Stimulated activated CD4-positive, alpha-beta T cell treated with anti-CD3 and anti-CD28 coated beads, Interleukin-12 subunit alpha, Interleukin-12 subunit beta, amount 100 ng/mL, for 48 hours (primary cell): ENCODE measurements at places on chromosomes 5 and 9.

GRCh38 chr9:38675831-38676230 lies 44.1 kb downstream of the FAM240B start:
- DNase-seq, result no peak

DNA sequence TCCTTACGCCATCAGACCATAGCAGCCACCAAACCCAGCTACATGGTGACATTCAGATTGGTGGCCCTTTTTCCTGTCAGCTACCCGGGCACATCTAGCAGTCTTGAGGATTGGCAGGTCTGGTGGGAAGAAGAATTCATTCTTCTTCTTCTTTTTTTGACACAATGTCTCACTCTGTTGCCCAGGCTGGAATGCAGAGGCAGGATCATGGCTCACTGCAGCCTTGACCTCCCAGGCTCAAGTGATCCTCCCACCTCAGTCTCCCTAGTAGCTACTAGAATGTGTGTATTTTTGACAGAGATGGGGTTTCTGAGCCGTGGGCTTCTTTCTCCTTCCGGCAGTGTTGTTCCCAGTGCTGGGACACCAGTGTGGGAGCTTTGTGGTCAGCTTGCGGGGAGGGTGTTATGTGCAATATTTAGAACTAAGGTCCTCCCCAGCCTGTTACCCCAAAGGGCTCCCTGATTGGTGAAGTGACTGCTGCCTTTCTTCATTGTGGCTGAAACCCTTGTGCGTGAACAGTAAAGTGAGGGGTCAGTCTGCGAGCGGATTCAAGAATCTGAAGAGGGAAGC lies 3.4 kb downstream of the NTMT1 start:
- DNase-seq, result no peak

GRCh38 chr5:26791433-26791832 lies 247.0 kb downstream of the CDH9 start:
- no peak for DNase-seq

DNA sequence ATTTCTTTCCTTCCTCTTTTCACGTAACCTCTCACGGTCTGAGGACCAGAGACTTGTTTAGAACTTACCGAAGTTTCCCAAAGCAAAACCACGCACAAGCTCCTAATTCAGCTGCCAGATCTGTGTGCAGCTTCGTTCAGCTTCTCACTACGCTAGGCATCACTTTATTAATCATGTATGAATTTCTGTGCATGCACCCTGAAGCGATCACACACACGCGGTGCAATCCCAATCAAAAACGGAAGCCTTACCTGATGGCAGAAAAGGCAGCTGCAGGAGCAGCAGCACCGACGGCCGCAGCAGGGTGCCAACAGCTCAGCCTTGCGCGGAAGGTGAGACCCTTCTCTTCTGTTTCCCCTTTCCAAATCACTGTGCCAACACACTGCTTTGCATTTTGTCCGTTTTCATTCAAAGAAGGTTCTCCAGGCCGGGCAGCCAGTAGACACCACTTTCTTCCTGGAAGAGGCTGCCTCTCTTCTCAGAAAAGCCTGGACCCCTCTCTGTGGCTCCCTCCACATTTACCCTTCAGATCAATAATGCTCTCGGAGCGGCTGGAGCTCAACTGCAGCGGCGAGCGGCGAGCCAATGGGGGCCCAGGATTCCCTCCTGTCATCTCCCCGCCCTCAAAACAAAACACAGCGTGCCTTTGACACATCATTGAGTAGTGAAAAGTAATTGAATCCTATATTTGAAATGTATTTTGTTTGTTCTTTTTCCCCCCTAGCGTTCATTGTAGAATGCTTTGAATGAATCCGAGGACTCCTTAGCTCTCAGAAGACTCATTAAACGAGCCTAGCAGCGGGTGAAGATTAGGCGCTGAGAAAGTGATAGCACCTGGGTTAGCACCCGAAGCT lies at the start of gene CDH12:
Gene CDH12, minus strand, starts transcription at position 538 of the 854 bp plus-strand sequence.
- no peak for DNase-seq

GRCh38 chr9:34896112-34896511 lies 62.0 kb upstream of the PHF24 start:
- no peak for DNase-seq

- DNase-seq, result no peak
Measured at GRCh38 chr5:156715287-156715686, 134.8 kb upstream of the PPP1R2B start.

DNA sequence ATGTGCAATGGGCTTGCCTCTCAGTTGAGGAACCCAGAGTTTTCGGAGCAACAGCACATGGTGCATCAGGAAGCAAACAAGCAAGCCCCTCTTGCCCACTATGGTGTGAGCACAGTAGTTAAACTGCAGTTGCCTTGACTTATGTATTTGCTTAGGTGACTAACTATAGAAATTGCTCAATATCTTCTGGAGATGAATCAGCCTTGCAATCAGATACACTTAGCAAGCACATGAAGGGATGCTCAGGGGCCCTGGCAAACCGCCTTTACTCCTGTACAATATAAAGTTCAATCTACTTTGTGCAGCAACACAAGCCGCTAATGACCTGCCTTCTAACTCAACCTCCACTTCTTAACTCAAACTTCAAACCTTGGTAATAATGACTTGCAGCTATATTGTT lies 581.7 kb upstream of the RIOK2 start:
- no peak for DNase-seq

DNA sequence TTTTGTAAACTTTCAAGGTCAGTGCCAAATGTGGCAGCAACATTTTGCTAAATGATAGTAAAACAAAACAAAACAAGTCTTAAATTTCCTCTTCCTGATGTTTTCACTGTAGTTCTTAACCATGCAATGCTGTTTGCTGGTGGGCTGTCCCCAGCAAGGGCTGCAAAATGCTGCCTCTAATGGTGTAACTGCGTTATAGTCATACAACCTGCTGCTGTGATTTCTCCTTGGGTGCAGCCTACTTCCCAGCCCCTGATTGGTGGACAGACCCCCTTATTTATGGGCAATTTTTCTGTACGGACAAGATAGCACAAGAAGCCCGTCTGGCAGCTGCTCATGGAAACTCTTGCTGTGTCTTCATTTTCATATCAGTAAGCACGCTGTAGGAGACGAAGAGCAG lies 26.6 kb upstream of the PIP5K1B start:
- DNase-seq, result no peak

- DNase-seq, result no peak
Measured at GRCh38 chr9:119215651-119216050, 153.6 kb downstream of the BRINP1 start.

GRCh38 chr5:76427206-76428140 lies 24.4 kb downstream of the IQGAP2 start:
- DNase-seq, result no peak

GRCh38 chr5:152314196-152314829 lies 90.8 kb downstream of the NMUR2 start:
- DNase-seq, result no peak

- DNase-seq, result no peak
Measured at GRCh38 chr5:5954275-5954598, 424.1 kb downstream of the MED10 start.

DNA sequence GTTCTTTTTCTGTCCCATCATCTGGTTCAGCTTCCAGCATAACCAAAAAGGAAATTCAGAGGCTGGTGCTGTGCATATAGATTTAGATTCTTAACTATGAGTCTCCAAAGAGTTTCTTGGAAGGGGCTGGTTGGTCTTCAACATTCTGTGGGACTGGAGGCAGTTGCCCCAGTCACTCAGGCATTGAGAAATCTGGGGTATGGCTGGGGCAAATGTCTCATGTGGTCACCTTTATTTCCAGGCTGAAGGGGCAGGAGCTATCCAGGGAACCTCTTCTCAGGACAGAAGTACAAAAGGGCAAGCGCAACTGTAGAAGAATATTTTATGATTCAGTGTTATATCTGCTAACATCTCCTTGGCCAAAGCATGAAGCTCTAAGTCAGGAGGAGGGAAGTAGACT lies 15.4 kb upstream of the TMEFF1 start:
- DNase-seq, result no peak

- no peak for DNase-seq
Measured at GRCh38 chr9:130825351-130825651, 9.8 kb upstream of the ABL1 start.

DNA sequence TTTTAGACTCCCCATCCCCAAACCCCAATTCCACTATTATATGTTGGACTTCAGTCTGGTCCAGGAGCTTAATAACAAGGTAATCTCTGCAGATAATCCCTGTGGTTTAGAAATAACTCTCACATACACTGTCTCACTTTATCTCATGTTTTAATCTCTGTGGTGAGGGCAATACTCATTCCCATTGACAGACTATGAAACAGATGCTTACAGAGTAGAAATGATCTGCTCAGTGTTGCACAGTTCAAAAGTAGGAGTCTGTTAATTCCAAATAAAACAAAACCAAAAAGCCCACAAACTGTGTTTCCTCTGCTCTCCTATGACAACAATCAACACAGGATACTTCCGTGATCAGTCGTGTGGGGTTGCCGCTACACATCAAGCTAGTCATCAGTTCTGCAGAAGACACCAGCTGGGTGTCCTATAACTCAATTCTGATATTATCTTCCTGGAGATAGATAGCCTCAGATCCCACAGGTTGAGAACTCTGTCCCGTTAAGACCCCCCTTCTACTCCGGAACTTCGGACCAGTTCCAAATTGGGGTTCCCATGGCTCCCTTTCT lies 26.3 kb upstream of the FANCC start:
- no peak for DNase-seq

GRCh38 chr5:41748631-41749030 lies 121.6 kb downstream of the OXCT1 start:
- peak; percentile 16 for DNase-seq

- DNase-seq, result no peak
Measured at GRCh38 chr5:91382530-91383026, 539 bp downstream of the ARRDC3 start.

GRCh38 chr9:33458444-33458843 lies 11.1 kb upstream of the AQP3 start:
- DNase-seq, result peak; percentile 35

DNA sequence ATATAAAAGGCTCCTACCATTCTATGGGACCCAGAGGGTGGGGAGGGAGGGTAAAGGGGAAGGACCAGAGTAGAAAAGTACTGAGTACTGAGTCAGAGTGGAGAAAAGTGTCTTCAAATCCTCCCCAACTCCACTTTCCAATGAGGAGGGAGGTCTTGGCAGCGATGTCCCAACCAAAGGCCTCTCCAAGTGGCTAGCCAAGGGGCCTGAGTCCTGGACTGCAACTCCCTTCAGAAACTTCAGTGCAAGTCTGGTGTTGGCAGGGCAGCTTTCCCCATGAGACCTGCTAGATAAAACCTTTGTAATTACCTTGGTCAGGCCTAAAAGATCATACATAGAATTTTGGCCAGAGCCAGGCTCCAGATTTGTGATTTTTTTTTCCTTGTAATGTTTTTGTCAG lies 111.3 kb upstream of the TNPO1 start:
- no peak for DNase-seq

DNA sequence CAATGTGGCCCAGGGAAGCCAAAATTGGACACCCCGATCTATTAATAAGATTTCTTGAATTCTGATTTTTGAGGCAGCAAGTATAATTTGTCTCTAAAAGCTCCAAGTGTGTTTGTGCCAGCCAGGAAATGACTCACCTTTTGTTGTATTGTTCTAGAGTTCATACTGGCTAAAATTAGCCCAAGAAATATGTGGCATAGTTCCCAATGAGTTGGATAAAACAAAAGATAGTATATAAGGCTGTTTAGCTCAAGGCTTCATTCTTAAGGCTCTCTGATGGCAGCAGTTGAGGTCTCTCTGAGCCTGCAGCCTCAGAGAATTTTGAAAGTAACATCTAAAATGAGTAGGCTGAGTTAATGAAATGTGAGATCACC lies 21.6 kb downstream of the HMGXB3 start:
- DNase-seq, result no peak

- no peak for DNase-seq
Measured at GRCh38 chr5:115941051-115941675, 21.1 kb upstream of the LVRN start.

DNA sequence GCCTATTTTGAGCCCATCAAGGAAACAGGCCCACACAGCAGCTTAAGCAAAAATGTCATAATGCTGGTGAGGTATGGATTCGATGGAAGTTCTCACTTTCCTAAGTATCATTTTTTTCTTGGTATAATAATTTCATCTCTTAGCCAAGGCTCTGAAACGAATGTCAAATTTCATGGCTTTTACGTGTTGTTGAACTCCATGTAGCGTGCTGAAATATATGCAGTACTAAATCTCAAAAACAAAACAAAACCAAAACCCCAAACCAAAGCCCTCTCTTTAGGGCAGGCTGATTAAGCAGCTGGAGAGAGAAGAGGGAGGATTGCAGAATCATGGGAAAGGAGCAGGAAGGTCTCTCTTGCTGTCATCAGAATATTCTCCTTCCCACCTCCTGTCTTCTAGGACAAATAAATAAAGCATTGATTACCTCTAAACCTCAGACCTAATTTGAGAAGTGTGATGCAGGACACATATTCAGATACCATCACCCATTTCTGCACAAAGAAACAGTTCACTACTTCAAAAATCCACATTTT lies 58.3 kb downstream of the TMEM174 start:
- DNase-seq, result no peak

DNA sequence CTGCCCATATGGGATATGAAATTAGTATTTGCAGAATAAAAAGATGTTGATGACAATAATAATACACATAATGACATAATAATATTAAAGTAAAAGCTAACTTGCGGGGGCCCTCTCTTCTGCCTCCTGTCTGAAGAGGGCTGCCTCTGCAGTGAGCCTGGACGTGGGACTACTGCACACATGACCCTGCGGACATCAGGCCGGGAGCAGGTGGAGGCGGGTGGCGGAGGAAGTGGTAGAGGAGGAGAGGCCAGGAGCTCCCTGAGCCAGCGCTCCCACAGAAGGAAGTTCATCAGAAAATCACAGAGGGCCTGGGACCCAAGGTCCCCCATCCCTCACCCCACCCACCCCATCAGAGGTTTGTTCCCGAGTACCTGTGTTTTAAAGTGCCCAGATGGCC lies 60.5 kb downstream of the ROPN1L start:
- DNase-seq, result no peak

GRCh38 chr5:15203376-15203775 lies 296.6 kb upstream of the FBXL7 start:
- no peak for DNase-seq

DNA sequence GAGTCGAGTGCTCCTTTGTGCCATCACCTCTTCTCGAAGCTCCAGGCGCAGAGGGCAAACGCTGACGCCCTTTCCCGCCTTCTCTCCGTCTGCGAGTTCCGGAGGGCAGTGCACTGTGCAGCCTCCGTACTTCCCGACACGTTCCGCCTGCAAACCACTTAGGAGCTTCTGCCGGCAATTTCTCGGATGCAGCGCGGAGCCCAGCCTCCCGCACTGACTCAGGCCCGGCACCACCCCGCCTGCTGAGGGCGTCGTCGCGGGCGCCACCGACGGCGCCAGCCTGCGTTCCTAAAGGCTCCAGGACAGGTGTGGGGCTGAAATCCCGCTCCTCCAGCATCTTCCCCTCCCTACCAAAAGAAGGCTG lies 9.3 kb upstream of the TRIM36 start:
- no peak for DNase-seq

DNA sequence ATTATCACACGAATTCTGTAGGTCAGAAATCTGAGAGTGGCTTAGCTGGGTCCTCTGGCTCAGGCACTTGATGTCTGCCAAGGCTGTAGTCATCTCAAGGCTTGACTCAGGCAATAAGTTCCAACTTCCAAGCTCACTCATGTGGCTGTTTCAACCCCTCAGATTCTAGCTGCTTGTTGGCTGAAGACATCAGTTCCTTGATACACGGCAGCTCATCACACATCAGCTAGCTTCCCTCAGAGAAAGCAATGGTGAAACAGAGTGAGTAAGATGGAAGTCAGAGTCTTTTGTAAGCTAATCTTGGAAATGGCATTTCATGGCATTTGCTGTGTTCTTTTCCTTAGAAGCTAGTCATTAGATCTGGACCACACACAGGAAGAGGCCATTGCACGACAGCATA lies 204.2 kb upstream of the PTGER4 start:
- no peak for DNase-seq

- no peak for DNase-seq
Measured at GRCh38 chr5:138649775-138650174, 74.6 kb upstream of the HSPA9 start.
